ENCODE measurements at places on chromosomes 7 and 10.

DNA sequence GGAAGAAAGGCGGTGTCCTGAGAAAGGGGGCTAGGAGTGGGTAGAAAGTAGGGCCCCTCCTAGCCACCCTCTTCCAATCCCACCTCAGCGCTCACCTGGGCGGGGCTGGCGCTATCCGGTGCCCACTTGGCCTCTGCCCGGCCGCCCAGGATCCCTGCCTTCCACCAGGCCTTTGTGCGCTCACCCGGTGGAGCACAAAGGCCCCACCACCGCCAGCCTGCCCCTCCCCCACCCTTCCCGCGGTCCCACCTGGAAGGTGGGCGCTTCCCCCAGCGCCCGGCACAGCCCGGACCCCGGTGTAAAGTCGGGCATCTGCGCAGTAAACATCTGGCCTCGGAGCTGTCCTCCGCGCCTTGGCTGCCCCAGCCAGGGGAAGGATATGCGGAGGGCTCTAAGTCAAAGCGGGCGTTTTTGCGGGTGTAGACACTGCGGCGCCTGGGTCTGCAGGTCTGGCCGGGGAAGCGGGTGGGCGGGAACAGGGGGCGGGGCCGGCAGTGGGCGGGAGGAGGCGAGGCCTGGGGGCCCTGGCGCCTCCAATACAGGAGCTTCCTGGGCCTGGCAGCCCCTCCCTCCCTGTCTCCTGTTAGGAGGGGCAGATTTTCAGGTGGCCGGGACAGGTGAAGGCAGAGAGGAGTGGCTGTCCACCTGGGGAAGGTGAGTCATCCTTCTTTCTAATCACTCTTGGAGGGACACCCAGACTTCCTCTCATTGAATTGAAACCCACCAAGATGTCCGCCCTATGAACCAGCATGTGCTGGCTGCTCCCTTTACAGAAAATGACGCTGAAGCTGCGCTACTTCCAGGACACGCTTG is 49.3 kb downstream of the PNLIPRP2 start:
- DNase-seq, result no peak

DNA sequence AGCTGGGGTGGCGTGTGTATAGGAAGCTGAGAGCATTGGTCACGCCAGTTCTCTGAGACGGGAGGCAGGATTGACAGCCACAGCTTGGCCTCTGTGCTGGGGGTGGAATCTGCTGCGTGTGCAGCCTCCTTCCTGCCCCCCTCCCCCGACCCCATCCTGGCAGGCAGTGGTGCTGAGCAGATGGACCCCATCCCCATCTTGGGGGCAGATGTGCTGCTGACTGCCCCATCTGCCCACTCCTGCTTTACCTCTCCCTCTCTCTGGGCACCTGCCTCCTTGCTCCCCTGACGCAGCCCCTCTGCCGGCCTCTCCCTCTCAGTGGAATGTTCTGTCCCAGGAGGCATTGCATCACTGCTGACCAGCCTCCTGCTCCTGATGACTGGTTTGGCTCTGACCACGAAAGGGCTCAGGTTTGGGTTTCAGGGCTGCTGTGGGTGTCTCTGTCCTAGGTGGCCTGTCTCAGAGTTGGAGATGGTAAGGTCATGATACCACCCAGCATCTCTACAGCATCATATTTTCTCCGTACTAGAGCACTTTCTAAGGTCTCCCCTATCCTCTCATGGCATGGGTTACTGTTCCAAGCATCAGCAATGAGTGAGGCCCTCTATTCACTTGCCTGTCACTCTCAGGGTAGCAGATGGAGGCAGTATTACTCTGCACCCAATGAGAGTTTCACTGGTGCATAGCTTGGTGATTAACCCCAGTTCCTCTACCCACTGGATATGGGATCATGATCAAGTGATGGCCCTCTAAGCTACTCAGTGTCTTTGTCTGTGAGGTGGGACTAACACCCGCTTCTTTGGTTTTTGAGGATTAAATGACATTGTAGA is 81.9 kb downstream of the RBM20 start:
- no peak for DNase-seq

DNA sequence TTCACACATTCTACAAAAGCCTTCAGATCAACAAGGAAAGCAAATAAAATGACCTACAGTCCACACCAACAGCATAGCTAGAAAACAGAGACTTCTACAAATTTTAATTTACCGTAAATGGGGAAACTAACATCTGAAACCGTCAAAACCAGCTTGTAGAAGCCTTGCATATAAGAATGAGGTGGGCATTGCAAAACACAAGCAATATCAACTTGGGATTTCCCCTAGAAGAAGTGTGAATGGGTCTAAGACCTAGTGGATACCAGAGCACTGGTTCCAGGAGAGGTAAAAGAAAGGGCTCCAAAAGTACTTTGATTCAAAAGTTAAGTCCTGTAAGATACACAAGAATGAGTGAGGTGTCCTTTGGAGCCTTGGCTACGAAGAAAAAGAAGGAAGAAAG is 18.7 kb downstream of the RTKN2 start:
- no peak for DNase-seq

- DNase-seq, result no peak
These were observed 102.0 kb downstream of the HIF1AN start for GRCh38 chr10:100637785-100638184.

GRCh38 chr7:37942934-37943610 is 22.6 kb downstream of the EPDR1 start:
- DNase-seq, result no peak

DNA sequence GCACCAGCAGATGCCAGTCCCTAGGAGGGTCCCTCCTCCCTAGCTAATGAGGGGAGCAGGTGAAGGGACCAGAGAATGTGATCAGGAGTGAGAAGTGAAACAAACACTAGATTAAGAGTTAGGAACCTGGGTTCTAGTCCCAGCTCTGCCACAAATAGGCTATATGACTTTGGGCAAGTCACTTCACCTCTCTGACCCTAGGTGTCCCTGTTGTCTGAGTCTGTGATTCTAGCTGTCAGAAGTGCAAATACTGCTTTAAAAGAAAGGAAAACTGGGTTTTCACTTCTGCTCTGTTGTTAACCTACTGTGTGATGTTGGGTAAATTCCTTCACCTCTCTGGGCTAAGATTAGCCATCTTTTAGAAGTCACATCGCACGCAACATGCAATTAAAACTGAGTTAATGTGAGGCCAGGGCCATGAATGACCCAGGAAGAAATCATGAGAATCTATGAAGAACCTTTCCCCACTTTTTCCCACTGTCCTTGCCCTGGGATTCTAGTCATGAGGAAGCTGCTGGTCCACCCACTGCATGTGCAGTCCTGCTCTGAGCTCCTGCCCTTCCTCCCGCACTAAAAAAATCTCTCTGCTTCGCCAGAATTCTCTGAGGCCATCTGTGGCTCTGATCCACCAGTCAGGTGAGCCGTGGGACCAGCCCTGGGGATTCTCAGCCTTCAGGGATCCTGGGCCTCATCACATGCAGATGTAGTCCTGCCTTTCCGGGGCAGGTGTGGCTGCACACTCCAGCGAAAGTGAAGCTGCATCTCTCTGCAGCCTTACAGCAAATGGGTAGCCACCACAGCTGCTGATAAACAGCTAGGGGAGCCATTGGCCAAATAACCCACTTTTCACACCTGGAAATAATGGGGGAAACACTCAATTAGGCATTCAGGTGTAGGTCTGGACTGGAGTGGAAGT is 181.7 kb downstream of the PLXNA4 start:
- no peak for DNase-seq

All from NCI-H2029 treated with DMSO at 0.1 percent for 48 hours (cell line).